Suppressor macrophage treated with lipopolysaccharide for 1 hour (primary cell): ENCODE measurements at places on chromosomes 13 and 19.
A peak's percentile ranks its signal among the peaks of the same experiment; 100 is the strongest.

DNA sequence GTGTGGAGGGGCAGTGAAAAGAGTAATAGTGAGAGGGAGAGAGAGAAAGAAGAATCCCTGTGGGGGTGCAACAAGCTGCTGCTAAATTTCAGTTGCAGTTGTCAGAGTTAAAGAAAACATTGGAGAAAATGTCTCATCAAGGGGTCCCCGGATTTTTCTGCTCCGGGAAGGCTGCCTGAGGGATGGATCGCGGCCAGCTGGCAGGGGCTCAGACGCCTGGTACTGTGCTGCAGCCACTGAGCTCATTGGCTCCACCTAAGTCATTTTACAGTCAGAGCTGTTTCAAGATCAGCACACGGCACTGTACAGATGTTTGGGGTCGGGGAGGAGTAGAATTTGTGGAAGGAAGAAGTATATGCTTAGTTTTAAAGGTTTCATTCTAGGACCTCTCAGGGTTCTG lies 106.2 kb downstream of the SHISA2 start:
- no peak for DNase-seq

DNA sequence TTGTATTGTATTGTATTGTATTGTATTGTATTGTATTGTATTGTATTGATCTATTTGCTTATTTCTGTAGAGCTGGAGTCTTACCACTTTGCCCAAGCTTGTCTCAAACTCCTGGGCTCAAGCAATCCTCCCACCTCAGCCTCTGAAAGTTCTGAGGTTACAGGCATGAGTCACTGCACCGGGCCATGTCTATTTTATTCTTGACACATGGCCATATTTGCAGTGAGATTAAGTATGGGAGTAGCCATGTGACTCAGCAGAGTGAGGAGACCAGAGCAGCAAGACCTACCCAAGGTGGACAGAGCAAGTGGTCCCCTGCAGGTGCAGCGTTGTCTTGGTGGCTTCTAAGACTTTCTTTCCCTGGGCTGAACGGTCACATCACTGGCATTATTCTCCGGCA lies 49.1 kb upstream of the UBAC2 start:
- no peak for DNase-seq

DNA sequence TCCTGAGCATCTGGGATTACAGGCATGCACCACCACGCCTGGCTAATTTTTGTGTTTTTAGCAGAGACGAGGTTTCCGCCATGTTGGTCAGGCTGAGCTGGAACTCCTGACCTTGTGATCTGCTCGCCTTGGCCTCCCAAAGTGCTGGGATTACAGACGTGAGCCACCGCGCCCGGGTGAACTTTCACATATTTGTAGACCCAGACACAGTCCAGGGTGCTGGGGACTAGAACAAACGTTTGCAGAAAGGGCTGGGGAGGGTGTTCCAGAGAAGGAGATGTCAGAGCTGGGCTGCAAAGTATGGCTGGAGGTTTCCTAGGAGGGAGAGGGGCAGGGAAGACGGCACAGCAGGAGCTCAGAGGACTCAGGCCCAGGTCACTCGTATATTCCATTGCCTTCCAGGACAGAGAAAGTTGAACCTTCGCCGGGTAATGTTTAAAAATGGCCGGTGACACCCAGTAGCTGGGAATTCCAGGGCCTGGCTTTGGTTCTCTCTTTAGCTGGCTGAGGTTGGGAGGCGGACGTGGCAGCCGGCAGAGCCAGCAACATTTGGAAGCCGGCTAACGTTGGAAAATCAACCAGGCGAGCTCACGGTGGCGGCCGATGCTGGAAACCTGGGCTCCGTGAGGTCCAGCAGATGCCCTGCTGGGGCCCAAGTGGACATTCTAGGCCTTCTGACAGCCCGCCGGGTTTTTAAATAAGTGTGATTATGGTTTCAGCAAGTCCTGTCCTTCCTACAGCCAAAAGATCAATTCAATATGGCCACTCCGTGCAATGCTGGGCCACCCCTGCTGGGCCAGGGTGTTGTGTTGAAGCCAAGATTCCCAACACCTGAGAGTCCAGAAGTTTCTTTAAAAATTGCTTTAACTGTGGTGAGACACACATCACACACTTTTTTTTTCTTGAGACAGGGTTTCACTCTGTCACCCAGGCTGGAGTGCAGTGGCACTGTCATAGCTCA lies 41.5 kb downstream of the NFIC start:
- no peak for DNase-seq

GRCh38 chr19:32652894-32653598 lies 21.9 kb downstream of the ANKRD27 start:
- peak; percentile 45 for DNase-seq

GRCh38 chr13:52944697-52945096 lies 83.9 kb upstream of the OLFM4 start:
- no peak for DNase-seq

DNA sequence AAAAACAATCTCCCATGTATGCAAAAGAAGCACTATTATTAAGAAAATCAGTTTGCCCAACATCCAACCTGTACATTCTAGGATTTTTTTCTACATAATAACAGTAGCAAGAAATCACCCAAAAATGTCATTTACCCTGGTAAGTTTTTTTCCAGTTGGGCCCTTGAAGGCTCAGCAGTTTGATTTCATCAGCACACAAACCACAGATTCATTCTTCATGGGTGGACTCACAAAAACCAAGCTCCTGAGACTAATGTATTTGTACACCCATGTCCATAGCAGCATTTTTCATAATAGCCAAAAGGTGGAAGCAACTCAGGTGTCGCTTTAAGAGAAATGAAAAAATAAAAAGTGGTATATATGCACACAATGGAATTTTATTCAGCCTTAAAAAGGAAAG lies 210.1 kb downstream of the TBC1D4 start:
- no peak for DNase-seq

DNA sequence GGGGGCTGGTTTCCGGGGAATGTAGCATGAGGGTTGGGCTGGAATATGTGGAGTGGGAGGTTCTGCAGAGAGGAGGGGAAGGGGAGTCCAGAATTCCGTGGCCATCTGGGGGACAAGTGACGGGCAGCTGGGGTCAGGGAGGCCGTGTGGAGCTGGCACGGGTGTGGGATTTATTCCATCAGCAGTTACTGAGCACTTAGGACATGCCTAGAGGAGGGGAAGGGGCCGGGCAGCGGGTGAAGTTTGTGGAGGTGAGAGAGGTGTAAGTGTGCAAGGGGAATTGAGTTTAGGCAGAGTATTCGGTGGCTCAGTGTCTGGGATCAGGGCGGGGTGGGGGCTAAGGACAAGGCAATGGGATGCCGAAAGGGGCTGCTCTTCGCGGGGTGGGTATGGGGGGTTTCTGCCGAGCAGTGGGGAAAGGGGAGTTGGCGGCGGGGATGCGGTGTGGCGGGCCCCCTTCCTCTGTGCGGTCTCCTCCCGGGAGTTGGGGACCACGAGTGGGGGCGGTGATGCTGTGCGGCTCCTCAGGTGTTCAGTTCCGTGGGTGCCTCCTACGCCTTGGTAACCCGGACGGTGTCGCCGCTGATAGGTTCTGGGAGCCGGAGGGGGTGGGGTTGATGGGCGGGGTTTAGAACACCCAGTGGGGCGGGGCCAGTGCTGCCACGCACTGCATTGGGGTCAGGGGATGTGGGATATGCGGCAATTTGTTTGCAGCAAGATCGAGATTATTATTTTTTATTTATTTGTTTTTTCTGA lies 5.4 kb downstream of the CCDC61 start:
- DNase-seq: no peak

DNA sequence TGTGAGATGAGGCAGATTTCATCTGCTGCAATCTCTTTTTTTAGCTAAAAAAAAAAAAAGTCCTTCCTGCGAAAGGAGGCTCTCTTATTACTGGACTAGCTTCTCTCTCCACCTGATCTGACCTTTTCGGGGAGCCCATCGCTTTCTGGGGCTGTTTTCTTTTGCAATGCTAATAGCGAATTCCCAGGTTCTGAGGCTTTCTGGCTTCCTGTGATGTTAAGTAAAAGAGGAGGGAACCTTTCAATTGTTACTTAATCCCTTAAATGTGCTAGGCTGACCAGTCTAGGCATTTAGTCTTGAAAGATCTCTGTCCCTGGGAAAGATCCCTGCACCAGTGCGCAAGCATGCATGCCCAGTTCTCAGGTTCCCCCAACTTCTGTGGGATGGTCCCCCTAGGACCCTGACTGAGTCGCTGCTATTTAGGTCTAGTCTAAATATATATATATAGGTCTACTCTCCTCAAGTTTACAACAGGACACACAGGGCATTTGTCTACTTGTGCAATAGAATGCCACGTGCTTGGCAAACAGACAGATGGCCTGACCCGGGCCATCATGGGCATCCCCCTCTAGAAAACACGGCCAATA lies 224.7 kb downstream of the ZNF536 start:
- no peak for DNase-seq

DNA sequence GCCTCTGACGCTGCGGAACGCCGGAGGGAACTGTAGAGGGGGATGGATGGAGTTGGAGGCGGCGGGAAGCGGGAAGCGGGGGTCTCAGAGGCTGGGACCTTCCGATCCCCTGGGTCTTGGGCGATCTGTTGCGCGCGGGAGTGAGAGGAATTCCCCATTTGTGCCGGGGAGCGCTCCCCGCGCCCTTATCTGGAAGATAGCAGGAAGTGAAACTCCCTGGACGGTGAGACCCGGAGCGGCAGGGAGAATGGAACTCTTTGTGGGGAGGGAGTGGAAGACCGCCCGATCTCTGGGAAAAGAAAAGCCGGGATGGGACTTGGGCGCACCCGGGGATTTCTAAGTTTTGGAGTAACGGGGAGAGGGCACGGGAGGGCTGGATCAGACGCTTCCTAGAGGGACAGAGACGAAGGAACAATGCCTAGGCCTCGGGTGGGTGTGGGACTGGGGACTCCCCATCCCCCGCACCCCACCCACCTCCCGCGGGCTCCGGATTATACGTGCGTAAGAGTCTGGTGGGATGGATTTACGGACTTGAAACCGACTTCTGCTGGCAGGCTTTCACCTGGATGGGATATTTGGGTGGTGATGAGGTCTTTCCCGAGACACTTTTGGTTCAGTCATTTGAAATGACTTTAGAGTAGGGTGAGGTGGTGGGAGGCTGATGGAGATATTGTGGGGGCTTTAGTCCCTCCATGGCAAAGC lies 495 bp downstream of the LSR start:
- peak; percentile 50 for DNase-seq

- no peak for DNase-seq
These were observed 213.8 kb downstream of the DCLK1 start for GRCh38 chr13:35917252-35917941.

- DNase-seq: no peak
These were observed 515.3 kb upstream of the SGCG start for GRCh38 chr13:22665506-22665905.

DNA sequence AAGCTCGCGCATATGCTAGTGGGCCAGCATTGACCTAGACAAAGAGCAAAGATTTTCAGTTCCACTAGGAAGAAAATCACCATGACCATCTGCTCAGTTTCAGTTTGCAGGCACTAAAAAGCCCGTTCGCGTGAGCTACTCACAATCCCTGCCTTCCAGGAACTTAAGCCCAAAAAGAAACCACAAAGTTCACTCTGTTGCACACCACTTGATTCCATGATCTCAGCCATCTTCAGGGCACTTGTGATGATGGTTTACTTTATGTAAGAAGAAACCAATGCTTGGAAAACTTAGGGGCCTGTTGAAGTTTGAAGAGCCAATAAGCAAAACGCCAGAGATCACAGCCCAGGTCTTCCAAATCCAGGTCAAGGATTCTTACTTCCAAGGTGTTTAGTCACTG lies 45.0 kb upstream of the SLC15A1 start:
- no peak for DNase-seq

DNA sequence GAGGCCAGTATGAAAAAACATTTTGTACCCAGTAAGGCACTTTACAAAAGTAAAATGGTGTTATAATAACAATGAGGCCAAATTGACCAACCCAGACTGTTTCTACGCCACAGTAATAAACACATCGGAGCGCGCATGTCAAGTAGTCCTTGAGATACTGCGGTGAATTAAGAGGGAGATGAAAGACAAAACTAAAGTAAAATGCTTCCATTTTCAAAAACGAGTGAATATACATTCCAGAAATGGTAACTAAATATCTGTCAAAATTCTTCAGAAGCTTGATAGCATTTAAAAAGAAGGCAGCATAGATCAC lies 19.0 kb downstream of the N4BP2L1 start:
- no peak for DNase-seq

GRCh38 chr13:99205621-99206220 lies 5.1 kb downstream of the UBAC2 start:
- DNase-seq: no peak
